ENCODE measurements at places on chromosomes 13 and 19.

- no peak for DNase-seq
These were observed 58.0 kb upstream of the IRS2 start for GRCh38 chr13:109844396-109844795.

DNA sequence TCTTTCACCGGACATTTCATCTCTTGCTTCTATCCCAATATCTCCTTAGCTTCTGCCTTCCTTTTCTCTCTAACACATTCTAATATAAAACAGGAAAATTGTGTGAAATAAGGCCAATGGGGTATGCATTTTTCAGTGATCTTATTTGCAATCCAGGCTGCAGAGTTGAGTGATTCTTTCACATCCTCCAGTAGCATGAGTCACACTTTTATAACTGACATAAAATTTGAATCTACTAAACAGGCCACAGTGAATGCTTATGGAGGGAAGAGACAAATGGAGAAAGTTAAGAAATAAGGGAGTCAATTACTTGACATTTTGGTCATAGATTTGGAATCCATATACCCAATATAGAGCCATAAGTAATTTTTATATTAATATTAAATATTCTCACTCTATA lies 1037.0 kb upstream of the SPRY2 start:
- no peak for DNase-seq

DNA sequence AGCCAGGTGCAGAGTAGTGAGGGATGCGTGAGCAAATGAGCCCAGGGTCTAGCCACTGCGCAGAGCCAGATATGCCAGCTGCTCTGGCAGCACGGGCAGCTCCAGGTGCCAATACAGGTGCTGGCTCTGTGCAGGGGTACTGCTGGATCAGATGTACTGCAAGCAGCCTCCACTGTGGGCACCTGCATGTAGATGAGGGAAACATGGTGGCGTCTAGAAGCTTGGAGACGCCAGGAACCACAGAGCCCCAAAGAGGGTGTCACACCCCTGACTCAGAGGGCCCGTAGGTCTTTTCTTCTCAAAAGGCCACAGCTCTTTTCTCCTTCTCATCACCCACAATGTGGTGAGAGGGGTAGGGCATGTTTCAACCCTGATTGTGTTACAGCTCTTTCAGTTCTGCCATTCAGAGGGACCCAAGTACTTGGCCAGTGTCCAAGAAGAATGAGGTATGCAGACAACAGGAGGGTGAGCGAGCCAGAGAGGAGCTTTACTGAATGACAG lies 244.4 kb upstream of the SLITRK1 start:
- DNase-seq, result no peak

GRCh38 chr19:1266916-1267476 lies 2.1 kb upstream of the CIRBP start:
- peak; percentile 39 for DNase-seq

- no peak for DNase-seq
These were observed 109.4 kb downstream of the KCTD15 start for GRCh38 chr19:33905937-33906577.

DNA sequence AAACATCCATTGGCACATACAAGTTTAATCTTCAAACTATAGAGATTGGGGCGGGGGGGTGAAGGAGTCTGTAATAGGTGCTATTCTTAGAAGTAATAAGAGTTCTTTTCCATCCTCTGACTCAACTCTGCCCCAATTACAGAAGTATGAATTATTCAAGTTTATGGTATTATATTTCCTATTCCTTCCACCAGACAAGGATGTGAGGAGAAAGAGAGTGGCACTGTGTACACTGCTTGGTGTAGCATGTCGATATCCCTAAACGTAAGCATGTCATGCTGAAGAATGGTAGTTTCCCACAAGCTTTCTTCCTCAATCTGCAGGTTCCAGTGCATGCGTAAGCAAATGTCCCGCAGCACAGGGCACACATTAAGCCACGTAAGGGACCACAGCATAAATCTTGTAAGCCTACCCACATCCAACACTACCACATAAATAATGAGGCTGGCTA lies 14.1 kb downstream of the BRD4 start:
- no peak for DNase-seq

DNA sequence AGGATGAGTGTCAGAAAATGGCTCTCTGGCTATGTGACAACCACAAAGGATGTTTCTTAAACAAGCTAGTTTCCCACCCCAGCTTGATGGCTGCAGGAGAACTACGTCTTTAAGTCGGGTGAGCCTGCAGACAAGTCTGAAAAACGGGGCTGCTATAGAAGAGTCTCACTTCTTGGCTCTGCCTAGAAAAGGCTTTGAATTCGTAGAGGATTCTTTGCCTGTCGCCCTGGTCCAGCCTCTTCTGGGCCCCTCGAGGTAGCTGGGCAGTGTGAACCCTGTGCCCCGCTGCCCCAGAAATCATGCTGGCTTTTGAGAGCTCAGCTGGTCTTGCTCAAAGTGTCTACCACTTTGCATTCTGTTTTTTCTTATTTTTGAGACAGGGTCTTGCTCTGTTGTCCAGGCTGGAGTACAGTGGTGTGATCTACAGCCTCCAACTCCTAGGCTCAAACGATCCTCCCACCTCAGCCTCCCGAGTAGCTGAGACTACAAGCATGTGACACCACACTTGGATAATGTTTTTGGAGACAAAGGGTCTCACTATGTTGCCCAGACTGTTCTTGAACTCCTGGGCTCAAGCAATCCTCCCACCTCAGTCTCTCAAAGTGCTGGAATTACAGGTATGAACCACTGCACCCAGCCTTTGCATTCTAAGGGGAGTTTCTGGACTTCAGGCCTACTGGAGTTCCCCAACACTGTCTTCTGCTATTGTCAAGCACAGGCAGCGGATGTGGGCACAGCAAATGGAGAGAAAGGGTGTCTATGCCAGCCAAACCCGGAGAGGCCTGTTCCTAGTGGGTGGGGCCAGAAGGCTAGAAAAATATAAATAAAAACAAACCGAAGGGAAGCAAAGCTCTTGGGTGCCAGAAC lies 6.5 kb downstream of the CEBPA start:
- DNase-seq, result no peak

DNA sequence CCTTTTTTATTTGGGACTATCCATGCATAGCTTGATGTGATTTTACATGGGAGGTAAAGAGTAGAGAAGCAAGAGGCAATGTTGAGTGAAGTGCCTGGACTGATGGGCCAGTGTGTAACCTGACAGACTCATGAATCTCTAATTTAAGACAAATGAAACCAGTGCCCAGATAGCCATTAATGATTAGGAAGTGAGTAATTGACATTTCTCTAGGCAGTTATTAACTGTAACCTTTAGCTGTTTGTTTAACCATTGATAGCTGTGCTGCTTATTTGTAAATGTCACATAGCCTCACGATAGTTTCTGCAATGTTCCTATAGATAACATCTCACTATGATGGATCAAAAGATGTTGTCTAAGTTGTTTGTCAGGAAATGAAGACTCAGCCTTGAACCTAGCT lies 1047.5 kb upstream of the SPRY2 start:
- no peak for DNase-seq
